ENCODE measurements at places on chromosomes 13 and 19. TPM values are rescaled to one million over a fixed set of nuclear protein-coding genes. Genes with fewer than 3 reads are reported as not detected.

DNA sequence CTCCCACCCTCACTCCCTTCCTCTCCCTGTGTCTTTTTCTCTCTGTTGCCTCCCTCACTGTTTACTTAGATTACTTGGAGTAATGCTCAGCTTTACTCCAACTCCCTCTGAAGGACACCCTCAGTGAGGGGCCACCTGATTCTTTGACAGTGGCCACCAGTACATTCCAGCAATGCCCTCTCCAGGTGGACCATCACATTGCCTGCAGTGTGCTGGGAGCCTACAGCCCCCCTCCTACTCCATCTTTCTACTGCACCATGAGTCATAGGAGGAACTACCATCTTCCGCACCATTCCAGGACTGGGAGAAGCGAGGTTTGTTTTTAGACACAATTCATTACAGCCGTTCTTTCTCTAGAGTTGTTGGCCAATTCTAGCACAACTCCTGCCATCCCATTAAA is 96.6 kb upstream of the POSTN start:
- no peak for DNase-seq

DNA sequence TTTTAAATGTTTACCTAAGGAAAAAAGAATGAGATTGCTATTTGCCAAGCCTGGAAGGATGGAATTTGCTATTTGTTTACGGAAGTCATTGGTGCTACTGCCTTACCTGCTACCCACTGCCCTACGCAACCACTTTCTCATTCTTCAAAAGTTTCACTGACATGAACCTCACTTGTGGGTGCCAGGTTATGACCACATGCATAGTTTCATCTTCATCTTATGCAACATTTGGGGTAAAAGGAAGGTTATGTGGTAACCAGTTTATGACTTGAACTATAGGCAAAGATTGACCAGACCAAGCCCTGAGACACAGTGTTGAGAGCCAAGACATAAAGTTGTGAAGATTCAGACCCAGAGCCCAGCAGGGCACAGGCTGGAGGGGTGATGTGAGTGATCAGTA is 142.5 kb downstream of the LACC1 start:
- DNase-seq = no peak

GRCh38 chr19:27975419-27976005 is 1237.4 kb downstream of the UQCRFS1 start:
- no peak for DNase-seq

DNA sequence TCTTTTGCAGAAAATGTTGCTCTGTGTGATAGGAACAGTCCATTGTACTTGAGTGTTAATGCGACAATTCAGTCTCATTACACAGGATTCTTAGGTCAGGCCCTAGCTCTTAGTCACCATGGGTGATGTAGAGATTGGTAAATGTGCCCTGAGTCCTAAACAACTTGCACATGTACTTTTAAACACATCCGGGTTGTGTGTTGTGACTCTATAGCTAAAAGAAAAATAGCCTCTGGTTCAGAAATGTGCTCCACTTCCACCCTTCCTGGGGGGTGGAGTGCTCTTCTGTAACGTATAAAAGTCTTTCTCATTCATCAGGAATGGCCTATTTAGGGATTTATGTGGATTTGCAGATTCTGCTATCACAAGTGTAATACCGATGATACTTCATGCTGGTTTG is 5.2 kb downstream of the SPATA13 start:
- no peak for DNase-seq

DNA sequence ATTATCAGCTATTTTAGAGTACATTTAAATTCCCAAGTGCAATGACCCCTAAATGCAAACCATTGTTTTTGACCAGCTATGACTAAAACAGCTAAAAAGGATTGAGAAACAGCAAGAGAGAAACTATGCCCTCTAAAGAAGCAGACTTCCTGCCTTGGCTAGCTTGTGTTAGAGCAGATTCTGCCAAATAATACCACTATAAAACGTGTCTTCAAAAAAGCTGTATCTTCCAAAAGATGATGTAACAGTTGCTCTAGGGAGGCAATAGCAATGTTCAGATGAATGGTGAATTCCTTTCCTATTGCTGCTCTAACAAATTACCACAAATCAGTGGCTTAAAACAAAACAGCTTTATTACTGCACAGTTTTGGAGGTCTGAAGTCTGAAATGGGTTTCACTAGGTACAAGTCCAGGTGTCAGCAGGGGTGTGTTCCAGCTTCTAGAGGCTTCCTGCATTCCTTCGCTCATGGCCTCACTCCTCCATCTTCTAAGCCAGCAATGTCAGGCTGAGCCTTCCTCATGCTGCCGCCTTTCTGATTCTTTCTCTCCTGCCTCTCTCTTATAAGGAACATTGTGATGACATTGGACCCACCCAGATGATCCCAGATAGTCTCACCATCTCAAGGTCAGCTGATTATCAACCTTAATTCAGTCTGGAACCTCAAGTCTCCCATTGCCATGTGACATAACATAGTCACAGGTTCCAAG is 84.5 kb downstream of the LRRC63 start:
- DNase-seq = no peak

DNA sequence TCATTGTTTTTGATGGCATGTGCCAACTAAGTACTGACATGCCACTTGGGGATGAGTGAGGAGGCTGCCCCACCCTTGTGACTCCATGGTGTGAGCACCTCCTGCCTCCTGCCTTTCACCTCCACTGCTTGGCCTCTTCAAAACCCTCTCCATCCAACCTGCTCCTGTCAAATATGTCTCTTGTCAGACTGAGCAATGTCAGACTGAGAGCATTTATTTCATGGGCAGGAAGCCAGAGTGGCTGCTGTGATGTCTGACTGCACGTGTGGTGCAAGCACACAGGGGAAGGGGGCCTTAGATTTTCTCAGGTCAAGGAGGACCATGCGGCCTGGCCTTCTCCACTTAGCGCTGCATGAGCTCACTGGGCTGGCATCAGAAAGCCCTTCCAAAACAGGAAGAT is 68.3 kb downstream of the STARD13 start:
- DNase-seq = no peak

DNA sequence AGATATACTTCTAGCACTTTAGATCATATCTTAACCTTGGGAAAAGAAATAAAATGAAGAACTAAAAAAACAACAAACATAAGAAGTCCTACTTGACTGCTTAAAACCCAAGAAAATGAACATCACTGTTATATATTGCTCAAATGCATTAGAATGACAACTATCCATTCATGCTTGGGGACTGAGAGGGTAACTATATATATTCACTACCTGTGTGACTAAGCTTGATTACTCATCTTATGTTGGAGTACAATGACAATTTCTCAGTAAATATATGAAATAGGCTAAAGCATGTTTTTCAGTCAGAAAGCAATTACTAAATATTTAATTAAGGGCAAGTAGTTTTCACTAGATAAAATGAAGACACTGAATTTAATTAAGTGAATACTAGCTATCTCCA is 40.1 kb downstream of the ZC3H13 start:
- no peak for DNase-seq

DNA sequence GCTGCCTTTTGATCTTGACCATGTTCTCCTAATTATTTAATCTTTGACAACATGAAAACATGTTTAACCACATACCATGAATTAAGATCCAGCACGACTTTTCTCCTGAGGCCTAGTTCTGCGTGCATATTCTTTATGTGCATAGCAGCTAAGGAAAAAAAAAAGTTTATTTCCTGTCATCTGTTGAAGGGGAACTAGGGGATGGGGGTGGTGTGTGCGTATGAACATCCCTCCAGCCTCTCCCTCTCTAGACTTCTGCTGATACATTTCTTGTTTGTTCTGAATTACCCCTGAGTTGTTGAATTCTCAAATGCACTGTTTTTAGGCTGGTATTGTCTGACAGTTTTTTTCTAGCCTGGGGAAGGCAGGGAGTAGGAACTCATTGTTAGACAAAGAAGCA is 543.3 kb downstream of the FGF9 start:
- DNase-seq = no peak

GRCh38 chr13:98018293-98018692 is 64.8 kb downstream of the IPO5 start:
- no peak for DNase-seq

EBI3 gene
- total RNA-seq = not detected
